Muscle of arm (tissue), 14 donors: ENCODE measurements at places on chromosomes 3 and 15. TPM values are rescaled to one million over a fixed set of nuclear protein-coding genes. Genes with fewer than 3 reads are reported as not detected.

DNA sequence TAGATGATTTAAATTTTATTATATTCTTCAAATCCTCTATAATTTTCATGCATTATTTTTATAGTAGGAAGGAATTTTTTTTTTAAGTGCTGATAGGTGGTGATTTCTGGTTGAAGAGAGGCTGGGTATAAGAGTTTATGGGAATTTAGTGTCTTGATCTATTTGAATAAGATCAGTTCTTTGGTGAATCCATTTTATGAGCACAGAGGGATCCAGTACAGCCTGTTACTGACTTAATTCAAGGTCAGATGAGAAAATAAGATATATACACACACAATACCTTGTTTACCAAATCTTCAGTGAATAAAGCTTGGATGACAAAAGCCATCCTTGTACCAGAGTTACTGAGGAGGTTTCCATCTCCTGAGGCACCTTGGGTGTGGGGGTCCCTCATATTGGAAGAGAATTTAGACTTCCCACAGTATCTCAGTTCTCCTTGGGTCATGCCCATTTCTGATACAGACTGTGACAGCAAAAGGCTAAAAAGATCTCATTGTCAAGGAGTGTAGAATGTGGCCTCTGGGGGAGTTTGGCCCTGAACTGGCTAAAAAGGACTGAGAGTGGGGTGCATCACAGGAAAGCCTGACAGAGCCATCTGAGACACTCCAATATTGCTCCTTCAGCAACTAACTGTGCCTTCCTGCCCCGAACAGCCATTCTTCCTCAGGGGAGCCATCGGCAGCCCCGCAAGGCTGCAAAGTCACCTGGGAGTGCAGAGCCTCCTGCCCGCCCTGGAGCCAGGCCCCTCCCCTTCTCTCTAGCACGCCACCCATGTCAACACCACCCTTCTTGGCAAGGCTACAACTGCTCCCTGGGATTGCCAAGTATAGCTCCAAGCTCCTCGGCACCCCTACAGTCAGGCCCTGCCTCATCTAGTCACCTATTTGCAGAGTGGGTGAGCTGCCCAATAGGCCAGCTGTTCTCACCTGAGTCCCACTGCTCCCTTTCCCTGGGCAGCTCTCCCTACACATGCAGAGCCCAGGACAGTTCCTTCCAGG is 43.1 kb upstream of the HACD2 start:
- DNase-seq: no peak

The SEMA7A gene
- polyA plus RNA-seq: 6.1 TPM

- DNase-seq: no peak
These were observed 14.6 kb downstream of the CAPN7 start for GRCh38 chr3:15220661-15221060.

The TLR9 gene
- 0.11 TPM for polyA plus RNA-seq

GRCh38 chr3:171561596-171562323 is 101.6 kb upstream of the TNIK start:
- no peak for DNase-seq

- DNase-seq: no peak
These were observed 26.1 kb upstream of the NMB start for GRCh38 chr15:84684092-84684491.
